Suppressor macrophage treated with lipopolysaccharide for 1 hour (primary cell): ENCODE measurements at places on chromosomes 2 and 18.

GRCh38 chr2:105895990-105896764 lies 151.5 kb downstream of the NCK2 start:
- DNase-seq: no peak

DNA sequence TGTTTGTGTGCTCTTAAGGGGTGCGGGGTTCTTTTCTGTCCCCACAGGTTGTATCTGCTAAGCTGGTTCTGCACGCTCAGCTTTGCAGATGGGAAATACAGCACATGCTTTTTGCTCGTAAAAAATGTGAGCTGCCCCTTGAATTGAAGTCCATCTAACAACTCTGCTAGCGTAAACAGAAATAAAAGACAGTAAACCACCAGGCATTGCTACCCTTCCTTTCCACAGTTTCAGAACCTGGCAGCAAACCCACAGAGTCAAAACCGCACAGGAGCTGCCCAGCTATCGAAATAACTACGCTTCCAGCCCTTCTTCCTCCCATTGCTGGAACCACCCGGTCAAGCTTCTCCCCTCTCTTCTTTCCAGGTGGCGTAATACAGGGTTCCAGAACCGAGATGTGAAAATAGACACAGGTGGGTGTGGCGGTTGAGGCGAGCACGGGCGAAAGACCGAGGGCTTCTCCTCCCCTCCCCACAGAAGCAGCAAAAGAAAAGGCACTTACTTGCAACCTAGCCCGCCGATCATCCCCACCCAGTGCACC lies 479 bp downstream of the SCN9A start:
- DNase-seq: peak; percentile 3

- DNase-seq: no peak
Observed at GRCh38 chr2:199727801-199728200, 123.2 kb downstream of the FTCDNL1 start.

GRCh38 chr2:237408335-237409000 lies 5.5 kb downstream of the COL6A3 start:
- no peak for DNase-seq

DNA sequence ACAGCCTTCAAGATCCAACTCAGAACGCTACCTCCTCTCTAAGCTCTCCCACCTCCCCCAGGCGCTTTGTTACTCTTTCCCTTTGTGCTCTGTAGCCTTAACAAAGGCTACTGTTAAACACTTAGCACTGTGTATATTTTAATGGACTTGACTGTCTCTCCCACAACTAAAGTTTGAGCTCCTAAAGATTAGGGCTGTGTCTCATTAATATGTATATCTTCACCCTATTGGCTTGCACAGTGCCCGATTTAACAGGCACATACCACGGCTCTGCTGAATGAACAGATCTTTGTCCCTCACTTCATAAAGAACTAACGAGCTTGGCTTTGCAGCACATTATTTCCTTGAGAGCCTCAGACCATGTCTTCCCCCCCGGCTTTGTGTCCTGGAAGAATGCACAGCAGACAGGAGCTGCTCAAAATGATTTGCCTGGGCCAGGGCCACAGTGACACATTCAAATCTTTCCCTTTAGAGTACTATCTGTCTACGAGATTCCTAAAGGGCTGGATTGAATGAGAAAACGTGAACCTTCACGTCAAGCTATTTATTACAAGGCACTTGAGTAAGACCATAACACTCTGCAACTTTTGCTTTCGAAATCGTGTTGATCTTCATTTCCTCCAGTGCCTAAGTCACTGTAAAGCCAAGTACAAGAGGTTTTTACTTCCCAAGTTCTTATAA lies 22.1 kb downstream of the ABHD3 start:
- peak; percentile 86 for DNase-seq

GRCh38 chr2:39128919-39129391 lies 8.1 kb upstream of the SOS1 start:
- peak; percentile 86 for DNase-seq

DNA sequence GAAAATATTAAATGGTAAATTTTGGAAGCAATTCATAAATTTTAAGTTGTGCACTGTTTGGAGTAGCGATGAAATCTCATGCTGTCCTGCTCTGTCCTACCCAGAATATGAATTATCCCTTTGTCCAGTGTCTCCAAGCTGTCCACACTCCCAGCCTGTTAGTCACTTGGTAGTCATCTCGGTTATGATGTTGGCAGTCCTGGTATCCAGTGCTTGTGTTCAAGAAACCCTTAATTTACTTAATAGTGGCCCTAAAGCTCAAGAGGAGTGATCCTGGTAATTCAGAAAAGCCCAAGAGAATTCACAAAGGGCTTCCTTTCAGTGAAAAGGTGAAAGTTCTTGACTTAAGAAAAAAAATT lies 71.8 kb upstream of the STAM2 start:
- no peak for DNase-seq

DNA sequence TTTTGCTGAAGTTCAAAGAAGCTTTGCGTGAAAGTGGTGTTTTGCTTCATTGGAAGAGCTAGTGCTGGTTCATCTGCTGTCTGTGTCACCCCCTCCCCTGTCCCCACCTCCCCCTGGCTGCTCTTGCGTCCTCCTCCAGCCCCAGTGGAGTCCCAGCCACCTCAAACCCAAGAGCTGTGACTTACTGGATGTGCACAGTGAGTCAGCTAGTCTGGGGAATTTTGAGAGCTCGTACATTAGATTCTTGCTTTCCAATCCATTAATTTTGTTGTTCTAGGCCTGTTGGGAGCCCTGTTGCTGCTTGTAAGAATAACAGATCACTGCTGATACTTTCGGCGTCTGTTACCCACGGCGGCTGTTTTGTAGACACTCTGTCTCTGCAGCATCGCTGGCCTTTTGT lies 412.1 kb downstream of the TSN start:
- no peak for DNase-seq

GRCh38 chr2:103292573-103292972 lies 530.7 kb downstream of the TMEM182 start:
- no peak for DNase-seq

DNA sequence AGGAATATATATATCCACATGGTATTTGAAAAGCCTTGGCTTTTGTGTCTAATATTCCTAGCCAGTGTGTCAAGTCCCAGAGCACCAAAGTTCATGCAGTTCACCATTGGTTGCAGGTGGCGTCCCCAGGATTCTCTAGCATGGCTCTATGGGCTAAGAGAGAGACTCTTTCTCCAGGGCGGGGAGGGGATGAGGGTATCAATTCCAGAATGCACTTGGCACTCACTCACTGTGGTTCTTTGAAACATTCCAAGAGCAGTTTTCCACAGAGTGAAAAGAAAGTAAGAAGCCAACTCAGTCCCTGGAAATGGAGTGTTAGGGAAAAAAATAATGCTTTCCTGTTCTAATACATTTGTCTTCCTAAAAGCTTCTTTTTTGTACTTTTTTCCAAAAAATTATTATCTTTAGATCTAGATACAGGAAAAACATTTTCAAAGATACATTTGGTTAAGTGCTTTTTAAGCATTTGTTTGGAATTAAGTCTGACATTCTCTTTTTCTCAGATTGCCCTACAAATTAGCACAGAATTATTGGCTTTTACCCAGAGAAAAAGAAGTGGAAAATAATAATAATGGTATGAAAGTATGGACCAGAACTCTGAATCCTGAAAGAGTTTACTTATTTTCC lies 239.9 kb downstream of the PAX3 start:
- DNase-seq: no peak

- no peak for DNase-seq
Observed at GRCh38 chr18:6923220-6923619, 193.7 kb downstream of the ARHGAP28 start.

DNA sequence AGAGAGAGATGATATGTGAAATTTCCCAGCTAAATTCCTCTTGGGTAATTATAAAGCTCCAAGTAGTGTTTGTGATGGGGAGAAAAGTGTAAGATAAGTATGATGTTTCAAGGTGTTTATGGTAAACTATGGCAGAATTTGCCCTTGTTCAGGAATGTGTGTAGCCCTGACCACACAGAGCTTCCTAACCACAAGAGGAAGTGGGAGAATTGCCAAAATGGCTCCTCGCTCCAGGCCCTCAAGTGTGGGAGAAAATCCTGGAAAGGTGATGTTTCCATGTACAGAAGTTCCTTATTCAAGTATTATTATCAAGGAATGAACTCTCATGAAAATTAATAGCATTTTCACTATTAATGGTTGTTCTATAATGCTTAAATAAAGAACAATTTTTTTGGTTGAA lies 878.3 kb downstream of the TDRD15 start:
- no peak for DNase-seq

DNA sequence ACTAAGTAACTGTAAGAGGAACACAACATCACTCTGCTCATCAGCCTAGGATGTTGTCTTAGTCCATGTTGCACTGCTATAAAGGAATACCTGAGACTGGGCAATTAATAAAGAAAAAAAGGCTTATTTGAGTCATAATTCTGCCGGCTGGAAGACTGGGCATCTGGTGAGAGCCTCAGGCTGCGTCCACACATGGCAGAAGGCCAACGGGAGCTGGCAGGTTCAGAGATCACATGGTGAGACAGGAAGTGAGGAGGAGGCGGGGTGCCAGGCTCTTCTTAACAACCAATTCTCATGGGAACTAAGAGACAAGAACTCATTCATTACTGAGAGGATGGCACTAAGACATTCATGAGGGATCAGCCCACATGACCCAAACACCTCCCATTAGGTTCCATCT lies 46.8 kb downstream of the EPG5 start:
- DNase-seq: peak; percentile 34

GRCh38 chr18:12072996-12073395 lies 20.6 kb upstream of the ANKRD62 start:
- peak; percentile 12 for DNase-seq

GRCh38 chr18:44526705-44527415 lies 153.8 kb upstream of the SETBP1 start:
- no peak for DNase-seq

- peak; percentile 69 for DNase-seq
Observed at GRCh38 chr2:74003494-74004211, 18.9 kb downstream of the TET3 start.

DNA sequence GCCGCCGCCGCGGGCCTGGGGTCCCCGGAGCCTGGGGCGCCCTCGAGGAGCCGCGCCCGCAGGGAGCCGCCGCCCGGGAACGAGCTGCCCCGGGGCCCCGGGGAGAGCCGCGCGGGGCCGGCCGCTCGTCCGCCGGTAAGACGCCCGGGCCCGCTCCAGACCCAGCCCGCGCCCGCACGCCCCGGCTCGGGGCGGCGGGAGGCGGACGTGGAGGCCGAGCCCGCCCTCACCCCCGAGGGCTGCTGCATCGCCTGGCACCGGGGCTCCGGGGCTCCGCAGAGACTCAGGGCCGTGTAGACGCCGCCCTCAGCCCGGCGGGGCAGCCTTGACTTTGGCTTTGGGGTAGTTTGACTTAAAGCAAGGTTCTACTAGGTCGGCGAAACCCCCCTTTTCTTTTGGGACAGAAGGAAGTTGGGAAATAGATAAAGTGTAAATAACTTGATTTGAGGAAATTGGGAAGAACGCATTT lies 335 bp downstream of the ERFE start:
- peak; percentile 34 for DNase-seq

GRCh38 chr18:59109375-59109774 lies 30.3 kb upstream of the SEC11C start:
- no peak for DNase-seq
